ENCODE measurements at places on chromosomes 6 and 20. TPM values are rescaled to one million over a fixed set of nuclear protein-coding genes. Genes with fewer than 3 reads are reported as not detected.
A peak's percentile ranks its signal among the peaks of the same experiment; 100 is the strongest.

DNA sequence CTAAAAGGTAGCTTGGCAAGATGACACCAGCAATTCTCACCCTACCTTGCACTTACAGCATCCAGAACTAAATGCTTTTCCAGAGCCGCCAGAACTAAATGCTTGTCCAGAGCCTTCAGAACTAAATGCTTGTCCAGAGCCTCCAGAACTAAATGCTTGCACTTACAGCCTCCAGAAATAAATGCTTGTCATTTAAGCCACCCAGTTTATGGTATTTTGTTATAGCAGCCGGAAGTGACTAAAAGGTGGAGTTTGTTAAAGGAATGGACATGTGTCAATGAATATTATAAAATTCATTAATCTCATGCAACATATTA, 133.5 kb downstream of the GPX5 start:
- no peak for DNase-seq

- DNase-seq = peak; percentile 87
Measured at GRCh38 chr6:99520855-99521632, 5.8 kb upstream of the USP45 start.

DNA sequence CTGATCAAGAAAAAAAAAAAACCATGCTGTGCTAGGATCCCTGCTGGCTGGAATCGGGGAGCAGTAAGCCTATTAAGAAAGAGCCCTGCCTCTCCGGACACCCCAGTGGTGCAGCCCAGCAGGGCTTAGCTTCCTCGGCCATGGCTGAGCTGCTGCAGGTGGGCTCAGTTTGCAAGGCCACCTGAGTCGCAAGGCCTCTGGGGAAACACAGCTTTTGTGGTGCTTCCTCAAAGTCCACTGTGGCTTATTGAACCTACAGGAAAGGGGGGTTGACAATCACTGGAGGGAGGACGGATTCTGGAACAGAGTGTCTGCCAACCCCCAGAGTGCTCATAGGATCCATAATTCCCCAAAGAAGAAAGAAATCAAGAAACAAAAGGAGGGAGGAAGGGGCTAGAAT, 240.8 kb downstream of the SMOC2 start:
- no peak for DNase-seq

DNA sequence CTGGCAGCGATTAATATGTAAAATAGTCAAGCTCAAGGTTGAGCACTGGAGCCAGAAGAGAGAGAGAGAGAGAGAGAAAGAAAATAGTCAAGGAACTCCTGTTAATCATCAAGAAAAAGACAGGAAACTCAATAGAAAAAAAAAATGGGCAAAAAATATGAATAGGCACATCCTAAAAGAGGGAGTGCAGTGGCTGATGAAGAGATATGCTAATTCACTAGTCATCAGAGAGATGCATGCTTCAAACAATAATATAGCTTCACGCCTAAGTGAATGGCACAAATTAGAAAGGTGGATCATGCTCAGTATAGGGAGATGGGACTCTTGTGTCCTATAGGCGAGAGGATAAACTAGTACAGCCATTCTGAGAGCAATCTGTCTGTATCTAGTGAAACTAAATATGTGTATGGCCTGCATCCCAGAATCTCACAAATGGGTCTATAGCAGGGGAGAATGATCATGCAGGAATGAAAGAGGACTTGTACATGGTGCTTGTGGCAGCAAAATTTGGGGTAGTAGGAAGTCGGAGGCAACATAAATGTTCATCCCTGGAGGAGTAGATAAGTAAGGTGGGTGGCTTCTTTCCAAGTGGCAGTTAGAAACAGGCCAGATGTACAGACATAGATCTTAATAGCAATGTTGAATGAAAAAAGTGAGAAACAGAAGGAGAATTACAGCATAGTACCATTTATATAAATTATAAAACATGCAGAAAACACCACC, 176.8 kb downstream of the VEGFA start:
- DNase-seq = no peak

- DNase-seq = no peak
Measured at GRCh38 chr20:45355209-45356084, 7.2 kb upstream of the SDC4 start.

DNA sequence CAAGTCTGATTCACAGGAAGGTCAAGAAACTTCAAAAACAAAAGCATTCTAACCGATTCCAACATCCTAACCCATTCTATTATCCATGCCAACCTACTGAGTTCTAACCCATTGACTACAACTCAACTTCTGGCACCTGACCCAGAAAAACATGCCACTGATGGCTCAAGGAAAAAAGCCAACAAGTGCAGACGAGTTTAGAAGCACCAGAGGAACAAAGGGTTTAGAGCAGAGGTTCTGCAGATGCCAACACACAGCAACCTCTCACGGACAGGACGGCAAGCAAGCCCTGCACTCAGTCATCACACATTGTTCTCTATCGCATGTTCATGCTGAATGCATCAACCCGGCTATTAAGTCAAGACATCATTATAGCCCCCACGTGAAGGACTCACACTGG, 25.2 kb upstream of the MC3R start:
- no peak for DNase-seq

DNA sequence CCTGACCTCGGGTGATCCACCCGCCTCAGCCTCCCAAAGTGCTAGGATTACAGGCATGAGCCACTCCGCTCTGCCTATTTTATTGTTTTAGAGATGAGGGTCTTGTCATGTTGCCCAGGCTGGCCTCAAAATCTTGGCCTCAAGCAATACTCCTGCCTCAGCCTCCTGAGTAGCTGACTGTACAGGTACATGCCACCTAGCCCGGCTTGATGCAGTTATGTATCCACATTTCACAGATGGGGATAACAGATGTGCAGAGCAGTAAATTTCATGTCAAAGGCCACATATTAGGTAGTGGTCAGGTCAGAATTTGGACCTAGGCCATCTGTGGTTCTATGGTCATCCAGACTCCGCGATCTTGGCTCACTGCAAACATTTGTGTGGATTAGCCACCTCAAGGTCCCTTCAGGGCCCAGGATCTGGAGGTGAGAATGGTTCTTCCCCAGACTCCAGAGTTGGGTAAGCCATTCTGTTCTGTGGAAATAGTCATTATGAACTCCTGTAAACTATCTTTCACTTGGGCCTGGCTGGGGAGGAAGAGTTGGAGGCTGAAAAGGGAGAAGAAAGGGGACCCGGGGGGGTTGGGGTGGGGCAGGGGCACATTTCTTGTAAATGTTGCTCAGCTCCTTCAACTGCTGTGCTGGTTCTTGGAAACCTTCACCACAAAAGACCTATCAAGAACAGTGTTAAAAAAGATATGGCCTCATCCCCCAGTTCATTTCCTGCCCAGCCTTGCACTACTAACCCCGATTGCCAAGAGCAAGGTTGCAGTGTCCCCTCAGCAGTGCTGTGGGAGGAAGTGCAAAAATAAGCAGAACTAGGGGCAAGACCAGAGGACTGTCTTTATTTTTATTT, 13.0 kb downstream of the PIM1 start:
- DNase-seq = no peak

DNA sequence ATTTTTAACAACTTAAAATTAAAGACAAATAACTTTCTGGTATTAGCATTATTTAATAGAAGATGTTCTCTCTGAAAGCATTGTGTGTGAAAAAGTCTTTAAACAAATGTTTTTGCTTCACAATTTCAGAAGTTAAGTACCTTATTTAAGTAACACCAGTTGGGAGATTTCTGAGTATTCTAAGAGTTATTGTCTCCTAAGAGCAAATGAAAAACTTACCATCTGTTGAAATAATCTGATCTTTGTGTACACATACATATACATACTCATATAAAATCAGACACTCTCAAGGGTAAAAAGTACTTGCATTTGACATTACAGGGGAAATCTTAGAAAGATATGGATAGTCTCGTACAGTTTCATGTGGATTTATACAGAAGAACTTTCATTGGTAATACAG, 2.4 kb downstream of the BTBD3 start:
- no peak for DNase-seq

- no peak for DNase-seq
Measured at GRCh38 chr20:4771004-4771403, 49.3 kb downstream of the PRND start.

DNA sequence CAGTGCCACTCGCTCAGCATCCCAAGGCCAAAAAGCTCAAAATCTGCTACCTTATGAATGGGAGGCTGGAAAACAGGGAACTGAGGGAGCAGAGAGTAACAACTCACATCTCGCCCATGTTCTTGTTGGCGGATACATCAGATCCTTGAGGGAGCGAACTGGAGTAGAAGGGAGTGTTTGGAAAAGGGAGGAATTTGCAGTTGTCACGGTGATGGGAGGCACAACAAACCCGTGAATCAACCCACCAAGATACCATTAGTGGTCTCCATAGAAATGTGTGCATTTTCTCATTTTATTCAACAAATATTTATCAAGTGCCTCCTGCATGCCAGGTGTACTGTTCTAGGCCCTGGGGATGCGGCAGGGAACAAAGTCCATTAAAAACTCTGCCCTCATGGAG, 212.1 kb downstream of the EYA2 start:
- no peak for DNase-seq

GRCh38 chr20:433300-433975, 25.3 kb downstream of the RBCK1 start:
- no peak for DNase-seq

DNA sequence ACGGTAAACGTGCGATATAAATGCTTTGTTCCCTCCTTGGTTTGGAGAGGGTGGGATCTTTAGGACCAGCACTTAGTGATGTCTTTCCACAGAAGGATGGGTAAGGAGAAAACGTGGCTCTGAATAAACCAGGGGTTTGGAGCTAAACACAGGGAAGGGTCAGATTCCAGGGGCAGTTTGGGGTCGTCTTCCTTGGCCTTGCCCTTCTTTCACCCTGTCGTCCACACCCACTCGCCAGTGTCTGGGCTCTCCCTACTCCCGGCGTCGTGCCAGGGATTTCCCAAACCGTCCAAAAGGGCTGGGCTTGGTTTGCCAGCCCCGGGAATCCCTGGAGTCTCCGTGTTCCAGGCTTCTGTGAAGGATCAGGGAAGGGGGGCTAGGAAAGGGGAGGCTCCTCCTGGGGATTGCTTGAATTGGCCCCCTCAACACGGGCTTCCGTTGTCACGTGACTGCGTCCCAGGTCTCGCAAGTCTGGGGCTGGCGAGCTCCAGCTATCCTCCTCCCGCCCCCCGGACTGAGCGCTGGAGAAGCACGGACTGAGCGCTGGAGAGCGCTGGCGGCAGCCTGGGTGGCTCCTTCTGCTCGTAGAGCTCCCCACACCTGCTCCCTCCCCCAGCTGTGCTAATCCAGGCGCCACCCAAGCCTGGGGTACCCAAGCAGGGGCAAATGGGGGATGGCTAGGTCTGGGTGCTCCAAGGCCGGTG, 9.4 kb upstream of the ARMC12 start:
- peak; percentile 98 for DNase-seq

DNA sequence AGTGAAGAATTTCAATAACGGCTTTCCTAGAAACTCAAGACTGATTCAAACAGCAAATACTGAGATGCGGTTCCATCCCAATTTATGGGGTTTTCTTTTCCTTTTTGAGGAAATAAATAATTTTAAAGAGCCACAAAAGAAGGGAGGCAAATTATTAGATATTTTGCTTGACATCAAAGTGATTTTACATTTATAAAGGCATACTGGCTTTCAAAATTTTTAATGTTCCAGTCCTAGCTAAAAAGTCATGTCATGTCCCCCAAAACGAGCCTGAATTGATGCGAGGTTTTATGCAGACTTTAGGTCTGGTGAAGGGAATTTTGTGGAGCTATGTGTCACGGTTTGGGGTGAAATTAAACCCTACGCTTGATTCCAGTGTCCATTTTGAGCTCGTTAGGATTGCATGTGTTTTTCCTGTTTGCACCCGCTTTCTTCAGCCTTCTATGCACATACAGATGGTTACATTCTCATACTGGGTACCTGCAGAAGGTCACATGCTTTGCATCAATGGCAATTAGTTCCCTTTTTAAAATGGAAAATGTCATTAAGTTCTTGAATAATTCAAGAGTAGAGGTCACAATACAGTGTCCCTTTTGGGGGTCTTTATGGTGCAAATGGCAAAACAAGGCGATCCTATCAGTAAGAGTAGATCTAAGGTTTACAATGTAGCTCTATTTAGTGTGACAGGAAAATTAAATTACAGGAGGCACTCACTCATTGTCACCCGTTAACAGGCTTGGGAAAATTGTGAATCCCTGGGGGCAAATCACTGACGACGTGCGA, 17.3 kb downstream of the FOXA2 start:
- no peak for DNase-seq

DNA sequence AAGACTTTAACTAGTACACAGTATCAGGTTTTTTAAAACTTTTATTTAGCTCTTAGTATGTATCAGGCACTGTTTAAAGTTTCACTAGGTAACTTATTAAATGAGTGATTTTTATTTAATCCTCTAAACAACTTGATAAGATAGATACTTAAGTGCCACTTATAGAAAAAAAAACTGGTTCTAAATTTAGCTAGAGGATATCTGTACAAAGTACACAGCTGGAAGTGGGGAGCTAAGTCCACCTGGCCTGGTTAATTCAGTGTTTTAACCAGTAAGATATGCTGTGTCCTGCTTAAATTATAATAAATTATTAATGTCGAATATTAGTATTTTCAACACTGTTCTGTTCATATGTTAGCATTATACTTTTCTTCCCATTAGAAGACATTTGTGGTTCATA, 37.5 kb downstream of the SYCP2 start:
- no peak for DNase-seq

- DNase-seq = no peak
Measured at GRCh38 chr6:46051962-46052361, 36.3 kb upstream of the CLIC5 start.

DNA sequence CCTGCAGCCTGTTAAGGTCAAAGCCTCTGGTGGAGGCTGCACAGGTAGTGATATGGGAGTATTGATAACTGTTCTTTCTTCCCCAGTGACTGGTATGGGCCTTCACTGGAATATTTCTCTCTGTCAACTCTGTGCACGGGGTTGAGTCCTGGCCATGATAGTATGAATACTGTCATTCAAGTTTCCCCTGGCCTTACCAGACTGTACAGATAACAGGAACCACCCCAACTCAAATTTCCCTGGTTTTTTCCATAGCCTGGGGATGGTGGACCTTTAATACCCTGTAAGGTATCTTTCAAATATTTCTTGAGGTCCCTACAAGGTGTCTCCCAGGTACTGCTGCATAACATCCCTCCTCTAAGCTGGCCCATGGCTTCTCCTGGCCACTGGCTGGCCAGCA, 51.4 kb upstream of the TNFAIP3 start:
- no peak for DNase-seq

- DNase-seq = peak; percentile 69
Measured at GRCh38 chr20:62405108-62405980, 1.7 kb downstream of the CABLES2 start.

DNA sequence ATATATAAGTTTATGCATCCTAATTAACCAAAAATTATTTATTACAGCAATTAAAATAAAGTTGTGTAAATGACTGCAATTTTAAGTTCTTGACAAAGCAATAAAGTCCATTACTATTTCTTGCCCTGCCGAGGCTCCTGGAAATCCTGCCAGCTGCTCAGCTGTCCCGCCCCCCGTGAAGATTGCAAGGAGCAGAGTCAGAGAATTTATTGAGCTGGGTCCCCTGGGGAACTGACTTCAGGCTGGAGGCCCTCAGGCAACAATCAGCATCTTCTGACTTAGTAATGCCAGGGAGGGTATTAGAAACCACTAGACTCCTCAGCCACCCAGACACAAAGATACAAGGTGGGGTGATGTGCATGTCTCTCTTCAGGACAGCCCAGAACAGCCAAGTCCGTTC, 92.3 kb downstream of the EDN3 start:
- DNase-seq = no peak

The TSBP1 gene
- not detected for total RNA-seq

The WFDC10B gene
- total RNA-seq = not detected

The SEL1L2 gene
- total RNA-seq = not detected

The B4GALT5 gene
- 11.5 TPM for total RNA-seq

The PAK5 gene
- not detected for total RNA-seq

The GGTLC1 gene
- 4.8 TPM for total RNA-seq

The DCDC2 gene
- total RNA-seq = 12.5 TPM

The SLC17A2 gene
- total RNA-seq = not detected

The VSX1 gene
- total RNA-seq = not detected

The TLDC2 gene
- total RNA-seq = 1.5 TPM
